ENCODE measurements at places on chromosomes 6 and 20. TPM values are rescaled to one million over a fixed set of nuclear protein-coding genes. Genes with fewer than 3 reads are reported as not detected.

COL10A1 gene
- not detected for total RNA-seq

MTFR2 gene
- 23.9 TPM for total RNA-seq

MACROD2 gene
- total RNA-seq = not detected

FNDC11 gene
- total RNA-seq = 0.57 TPM

SNPH gene
- 8.4 TPM for total RNA-seq

PRKN gene
- 0.94 TPM for total RNA-seq

DPPA5 gene
- total RNA-seq = not detected

LGSN gene
- total RNA-seq = not detected

LY6G6F gene
- not detected for total RNA-seq

- no peak for DNase-seq
- H3K36me3 ChIP-seq = peaks cover 74% of the 10 kb centered on the region
- H3K4me3 ChIP-seq = no peak overlapping the region
- H3K27ac ChIP-seq = peak overlapping the region; percentile 25
- H3K4me1 ChIP-seq = peaks cover 15% of the 10 kb centered on the region
Observed at GRCh38 chr20:50579511-50579910, 69.3 kb downstream of the PTPN1 start.

GRCh38 chr20:38723848-38724625 lies at the start of gene SLC32A1:
Gene SLC32A1 (plus strand): TSS chr20:38724486. CDS start chr20:38724725, 239 bp downstream.
- H3K27ac ChIP-seq = peak within 1 kb of the TSS; percentile 44
- DNase-seq = no peak
- H3K27me3 ChIP-seq = peaks cover 85% of the 10 kb centered on the region
- H3K4me1 ChIP-seq = peaks cover 37% of the 10 kb centered on the region
- peaks cover 6% of the 10 kb centered on the region for H3K36me3 ChIP-seq

DNA sequence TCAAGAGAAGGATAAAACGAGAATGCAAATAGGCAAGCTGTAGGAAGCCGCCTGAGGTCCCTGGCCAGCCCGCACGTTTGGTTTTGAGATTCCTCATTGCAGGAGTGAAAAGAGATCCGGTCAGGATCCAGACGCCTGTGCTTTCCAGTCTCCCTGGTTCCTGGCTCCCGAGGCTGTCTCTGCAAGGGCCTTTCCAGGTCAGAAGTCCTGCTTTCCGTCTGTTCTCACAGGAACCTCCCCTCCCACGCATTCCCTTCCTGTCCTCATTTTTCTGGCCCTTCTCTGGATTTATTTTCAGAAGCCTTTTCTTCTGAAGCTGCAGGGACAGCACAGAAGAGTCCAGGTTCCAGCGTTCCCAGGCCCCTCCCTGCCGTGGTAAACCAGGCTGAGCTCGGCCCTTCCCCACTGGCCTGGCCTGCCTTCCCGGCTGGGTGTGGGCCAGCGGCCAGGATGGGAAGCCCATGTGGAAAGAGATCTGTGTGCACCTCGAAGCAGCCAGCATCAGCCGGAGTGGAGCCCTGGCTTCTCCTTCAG lies 54.0 kb downstream of the TMEM242 start:
- no peaks in the 10 kb centered on the region for H3K36me3 ChIP-seq
- H3K27ac ChIP-seq = no peak overlapping the region
- no peak for DNase-seq
- H3K4me1 ChIP-seq = peaks cover 6% of the 10 kb centered on the region
- H3K27me3 ChIP-seq = no peaks in the 10 kb centered on the region
- H3K4me3 ChIP-seq = no peak overlapping the region

GRCh38 chr20:33993576-33994221 lies at the start of gene RALY:
Gene RALY (plus strand): TSS chr20:33993911. CDS start chr20:34072075, 78,164 bp downstream.
- H3K27ac ChIP-seq = peak within 1 kb of the TSS; percentile 98
- no peaks in the 10 kb centered on the region for H3K27me3 ChIP-seq
- DNase-seq = peak; percentile 96
- peaks cover 36% of the 10 kb centered on the region for H3K36me3 ChIP-seq

DNA sequence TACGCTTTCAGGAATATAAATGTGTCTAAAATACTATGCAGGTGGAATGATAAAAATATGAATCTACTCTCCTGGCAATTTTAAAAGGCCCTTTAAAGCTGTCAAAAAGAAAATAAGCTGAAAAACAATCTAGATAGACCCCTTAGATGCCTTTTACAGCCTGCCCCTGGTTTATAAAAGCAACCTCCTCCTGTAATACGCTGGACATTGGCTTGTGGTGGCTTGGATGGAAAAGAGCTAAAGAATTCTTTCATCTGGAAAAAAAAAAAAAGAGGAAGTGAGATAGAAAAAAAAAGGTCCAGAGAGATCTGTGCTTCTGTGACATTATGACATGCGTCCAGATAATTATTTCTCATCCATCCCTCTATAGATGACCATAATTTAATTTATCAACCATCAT lies 115.9 kb upstream of the NRSN1 start:
- no peak for DNase-seq
- no peaks in the 10 kb centered on the region for H3K4me1 ChIP-seq

GRCh38 chr20:4728120-4728760 lies 6.5 kb downstream of the PRND start:
- H3K4me1 ChIP-seq = peaks cover 15% of the 10 kb centered on the region
- H3K4me3 ChIP-seq = no peak overlapping the region
- H3K27me3 ChIP-seq = peaks cover 6% of the 10 kb centered on the region
- H3K27ac ChIP-seq = no peak overlapping the region

DNA sequence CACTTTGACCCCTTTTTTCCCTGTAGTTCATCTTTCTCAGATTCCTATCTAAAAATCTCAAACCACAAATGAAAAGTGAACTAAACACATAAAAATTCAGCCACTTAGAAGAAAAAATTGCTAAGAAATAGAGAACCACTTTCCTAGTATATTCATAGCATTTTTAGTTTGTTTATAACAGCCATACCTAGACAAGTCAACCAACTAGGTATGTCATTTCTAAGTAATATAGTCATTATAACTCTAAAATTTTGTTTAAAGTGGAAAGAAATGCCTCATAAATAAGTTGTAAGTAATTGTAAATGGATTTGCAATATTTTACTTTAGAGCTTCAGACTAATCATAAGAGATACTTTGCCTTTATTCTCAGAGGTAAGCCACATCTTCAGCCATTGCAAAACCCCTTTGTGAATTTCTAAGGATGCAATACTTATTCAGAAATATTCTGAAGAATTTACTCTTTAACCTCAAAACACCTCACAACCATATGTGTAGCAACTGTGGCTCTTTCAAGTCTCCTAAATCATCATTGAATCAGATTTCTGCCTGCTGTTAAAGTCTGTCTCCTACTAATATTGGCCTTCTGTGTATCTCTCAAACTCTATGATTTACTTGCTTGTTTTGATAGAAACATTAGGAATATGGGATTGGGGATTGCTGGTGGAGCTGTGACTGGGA lies 6.9 kb upstream of the SUMO4 start:
- DNase-seq = no peak
- H3K4me1 ChIP-seq = peaks cover 56% of the 10 kb centered on the region
- H3K36me3 ChIP-seq = peaks cover 87% of the 10 kb centered on the region
- no peak overlapping the region for H3K27ac ChIP-seq
- no peak overlapping the region for H3K4me3 ChIP-seq

GRCh38 chr20:20399531-20400500 lies 31.9 kb downstream of the INSM1 start:
- DNase-seq = no peak
- H3K27me3 ChIP-seq = no peaks in the 10 kb centered on the region
- H3K27ac ChIP-seq = no peak overlapping the region
- no peak overlapping the region for H3K4me3 ChIP-seq
- H3K4me1 ChIP-seq = peaks cover under 1% of the 10 kb centered on the region
- H3K36me3 ChIP-seq = no peaks in the 10 kb centered on the region

DNA sequence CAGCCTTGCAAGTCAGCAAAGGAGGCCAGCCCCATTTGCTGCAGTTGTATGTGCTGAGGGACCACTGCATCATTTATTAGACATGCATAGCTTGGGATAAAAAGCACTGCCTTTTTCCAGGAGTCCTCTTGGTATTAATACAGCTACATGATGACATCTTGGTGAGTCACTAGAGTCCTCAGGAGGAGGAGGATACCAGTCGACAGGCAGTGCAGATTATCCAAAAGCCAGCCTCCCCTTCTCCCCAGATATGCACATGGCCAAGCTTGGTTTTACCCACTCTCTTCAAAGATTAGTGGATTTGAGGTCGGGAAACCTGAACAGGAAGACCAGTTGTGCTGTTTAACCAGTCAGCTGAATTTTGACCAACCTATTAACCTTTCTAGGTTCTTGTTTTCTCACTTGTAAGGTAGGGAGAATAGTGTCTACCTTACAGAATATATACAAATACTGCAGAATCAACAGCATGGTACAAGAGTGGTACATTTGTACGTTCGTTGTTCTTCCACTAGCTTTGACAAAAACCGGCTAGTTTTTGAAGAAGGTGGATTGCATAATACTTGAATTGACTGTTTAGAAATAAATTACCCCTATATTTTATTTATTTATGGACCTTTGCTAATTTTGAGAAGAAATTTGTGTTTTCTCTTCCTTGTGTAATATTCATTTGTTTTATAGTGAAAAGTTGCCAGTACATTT lies 31.9 kb downstream of the VAPB start:
- DNase-seq = no peak
- H3K4me1 ChIP-seq = peaks cover 19% of the 10 kb centered on the region
- peaks cover 52% of the 10 kb centered on the region for H3K36me3 ChIP-seq
- H3K27me3 ChIP-seq = no peaks in the 10 kb centered on the region
- no peak overlapping the region for H3K27ac ChIP-seq
- no peak overlapping the region for H3K4me3 ChIP-seq

DNA sequence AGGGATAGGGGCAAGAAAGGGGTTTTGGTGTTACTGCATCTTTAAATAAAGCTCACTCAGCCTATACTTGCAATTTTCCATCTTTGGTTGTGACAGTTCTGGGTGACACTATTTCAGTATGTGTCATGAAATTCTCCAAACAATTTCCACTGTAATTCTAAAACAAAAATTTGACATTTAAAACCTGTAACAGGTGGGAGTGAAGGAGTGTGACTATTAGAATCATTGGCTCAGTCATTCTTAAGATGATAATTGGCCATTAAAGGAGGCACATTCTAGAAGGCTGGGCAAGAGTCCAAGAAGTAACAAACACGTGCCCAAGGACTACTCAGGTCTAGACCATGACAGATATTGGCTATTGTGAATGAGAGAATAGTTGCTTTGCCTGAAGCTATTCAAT lies 153.3 kb upstream of the ARG1 start:
- DNase-seq = no peak
- no peaks in the 10 kb centered on the region for H3K4me1 ChIP-seq
- no peaks in the 10 kb centered on the region for H3K27me3 ChIP-seq
- no peak overlapping the region for H3K27ac ChIP-seq

- peaks cover 61% of the 10 kb centered on the region for H3K36me3 ChIP-seq
- no peaks in the 10 kb centered on the region for H3K27me3 ChIP-seq
- H3K27ac ChIP-seq = peak overlapping the region; percentile 92
- H3K4me1 ChIP-seq = peaks cover 78% of the 10 kb centered on the region
- H3K4me3 ChIP-seq = peak overlapping the region; percentile 61
- no peak for DNase-seq
Observed at GRCh38 chr20:38842026-38842425, 36.5 kb downstream of the PPP1R16B start.

DNA sequence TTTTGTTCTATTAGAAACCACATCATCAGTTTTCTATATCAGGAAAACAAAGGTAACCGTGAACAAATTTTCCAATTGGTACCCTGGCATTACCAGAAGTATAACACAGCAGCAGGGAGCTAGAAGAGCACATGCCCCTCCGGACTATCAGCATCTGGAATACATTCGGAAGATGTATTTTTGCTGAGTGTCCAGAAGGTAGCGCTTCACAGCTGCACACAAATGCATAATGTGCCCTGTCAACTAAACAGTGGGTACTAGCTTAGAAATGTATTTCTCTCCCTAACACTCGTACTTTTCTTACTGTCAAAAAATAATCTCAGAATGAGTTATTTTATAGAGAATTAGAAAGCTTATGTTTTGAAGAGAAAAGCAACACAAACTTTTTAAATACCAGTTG lies 77.6 kb downstream of the HUS1B start:
- DNase-seq = no peak
- no peak overlapping the region for H3K4me3 ChIP-seq
- peaks cover 25% of the 10 kb centered on the region for H3K36me3 ChIP-seq
- no peak overlapping the region for H3K27ac ChIP-seq

DNA sequence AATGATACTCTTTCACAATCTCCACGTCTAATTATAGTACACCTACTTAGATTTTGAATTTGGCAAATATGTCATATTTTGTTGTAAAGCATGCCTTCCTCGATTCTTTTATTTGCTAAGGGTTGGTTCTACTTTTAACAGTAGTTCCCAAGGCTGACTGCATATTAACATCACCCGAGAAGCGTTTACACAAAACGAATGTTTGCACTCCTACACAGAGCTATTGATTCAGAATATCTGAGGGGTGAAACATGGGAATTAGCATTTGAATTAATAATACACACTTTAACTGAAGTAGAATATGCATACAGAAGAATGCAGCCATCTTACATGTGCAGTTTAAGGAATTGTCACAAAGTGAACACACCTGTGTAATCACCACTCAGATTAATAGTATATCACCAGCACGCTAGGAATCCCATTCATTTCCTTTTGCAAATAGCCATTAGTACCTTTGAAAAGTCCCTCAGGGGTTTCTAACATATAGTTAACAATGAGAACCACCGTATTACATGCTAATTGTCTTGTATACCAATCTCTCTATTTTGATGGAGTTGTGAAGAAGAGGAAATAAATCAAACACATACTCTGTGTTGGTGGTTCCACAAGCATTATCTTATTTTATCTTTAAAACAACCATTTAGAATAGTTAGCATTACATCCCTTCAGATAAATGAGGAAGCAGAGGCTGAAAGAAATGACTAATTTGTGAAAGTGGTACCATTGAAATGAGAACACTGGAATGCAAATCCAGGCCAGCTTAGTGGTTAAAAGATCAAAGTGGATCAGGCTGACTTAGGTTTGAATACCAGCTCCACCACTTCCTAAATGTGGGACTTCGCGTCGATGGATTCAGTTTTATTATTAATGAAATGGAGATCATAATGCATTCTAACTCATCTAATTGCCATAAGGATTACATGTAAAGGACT lies 317.6 kb downstream of the HDGFL1 start:
- no peaks in the 10 kb centered on the region for H3K27me3 ChIP-seq
- H3K4me1 ChIP-seq = no peaks in the 10 kb centered on the region
- DNase-seq = no peak
- H3K36me3 ChIP-seq = no peaks in the 10 kb centered on the region

DNA sequence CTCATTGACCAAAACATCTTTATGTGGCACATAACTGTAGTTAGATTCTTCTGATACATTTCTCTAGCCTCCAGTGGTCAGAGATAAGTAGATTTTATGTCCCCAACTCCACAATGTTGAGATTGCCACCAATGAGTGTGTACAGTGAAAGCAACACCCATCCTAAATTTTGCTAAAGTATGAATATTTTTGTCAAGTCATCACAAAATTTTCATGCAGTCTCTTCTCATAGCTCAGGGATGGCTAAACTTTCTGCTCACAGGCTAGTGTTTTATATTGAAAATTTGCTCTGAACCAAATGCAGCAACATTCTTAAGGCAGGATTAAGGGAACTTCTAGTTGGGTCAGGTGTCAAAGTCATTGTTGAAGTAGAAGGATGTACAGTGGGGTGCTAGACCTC lies 203.6 kb downstream of the NKAIN2 start:
- no peak overlapping the region for H3K27ac ChIP-seq
- H3K4me1 ChIP-seq = no peaks in the 10 kb centered on the region
- no peaks in the 10 kb centered on the region for H3K27me3 ChIP-seq
- DNase-seq = no peak
